ENCODE measurements at places on chromosomes 12 and 14.

- DNase-seq, result no peak
These were observed 11.7 kb upstream of the RAB3IP start for GRCh38 chr12:69726922-69727321.

GRCh38 chr12:64099397-64099796 lies 122.7 kb downstream of the KICS2 start:
- DNase-seq, result no peak

DNA sequence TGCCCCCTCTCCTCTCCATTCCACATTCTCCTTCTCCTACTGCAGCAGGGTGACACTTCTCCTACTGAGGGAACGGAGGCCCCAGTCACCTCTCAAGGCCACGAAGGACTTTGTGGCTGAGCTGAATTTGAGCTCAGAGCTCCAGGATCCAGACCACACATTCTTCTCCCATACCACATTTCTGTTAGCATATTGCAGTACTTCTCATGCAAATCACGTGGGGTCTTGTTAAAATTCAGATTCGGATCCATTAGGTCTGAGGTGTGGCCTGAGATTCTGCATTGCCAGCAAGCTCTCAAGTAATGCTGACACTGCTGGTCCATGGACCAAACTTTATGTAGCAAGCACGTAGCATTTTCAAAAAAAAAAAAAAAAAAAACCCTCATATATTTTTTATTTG lies 9.6 kb upstream of the IFI27L2 start:
- DNase-seq, result no peak

DNA sequence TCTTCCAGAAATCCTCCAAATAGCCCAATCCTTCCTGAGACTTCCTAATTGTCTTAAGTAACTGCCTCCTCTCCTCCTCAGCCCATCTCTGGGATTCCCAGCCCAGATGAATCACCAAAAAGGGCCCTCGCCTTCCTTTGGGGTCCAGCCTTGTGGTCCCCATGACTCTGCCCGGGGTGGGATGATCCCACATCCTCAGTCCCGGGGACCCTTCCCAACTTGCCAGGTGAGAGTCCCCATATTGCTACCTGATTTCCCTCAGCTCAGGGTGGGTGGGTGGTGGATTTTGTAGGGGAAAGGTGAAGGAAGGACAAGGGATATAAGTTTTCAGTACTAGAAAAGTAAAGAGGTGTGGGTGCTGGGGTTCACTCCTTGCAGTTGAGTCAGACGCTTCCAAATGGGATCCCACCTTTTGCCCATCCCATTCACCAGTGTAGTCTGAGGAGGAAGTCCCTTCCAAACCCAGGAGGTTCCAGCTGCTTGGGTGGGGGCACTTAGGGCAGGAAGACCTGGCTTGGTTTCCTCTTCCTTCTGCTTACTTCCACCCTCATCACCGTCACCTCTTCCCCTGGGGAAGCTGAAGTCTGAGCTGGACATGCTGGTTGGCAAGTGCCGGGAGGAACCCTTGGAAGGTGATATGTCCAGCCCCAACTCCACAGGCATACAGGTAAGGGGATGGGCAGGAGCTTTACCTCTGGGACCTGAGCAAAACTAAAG lies 5.6 kb downstream of the GLI1 start:
- DNase-seq, result no peak

- no peak for DNase-seq
These were observed 968 bp upstream of the ARID4A start for GRCh38 chr14:58297412-58297761.

DNA sequence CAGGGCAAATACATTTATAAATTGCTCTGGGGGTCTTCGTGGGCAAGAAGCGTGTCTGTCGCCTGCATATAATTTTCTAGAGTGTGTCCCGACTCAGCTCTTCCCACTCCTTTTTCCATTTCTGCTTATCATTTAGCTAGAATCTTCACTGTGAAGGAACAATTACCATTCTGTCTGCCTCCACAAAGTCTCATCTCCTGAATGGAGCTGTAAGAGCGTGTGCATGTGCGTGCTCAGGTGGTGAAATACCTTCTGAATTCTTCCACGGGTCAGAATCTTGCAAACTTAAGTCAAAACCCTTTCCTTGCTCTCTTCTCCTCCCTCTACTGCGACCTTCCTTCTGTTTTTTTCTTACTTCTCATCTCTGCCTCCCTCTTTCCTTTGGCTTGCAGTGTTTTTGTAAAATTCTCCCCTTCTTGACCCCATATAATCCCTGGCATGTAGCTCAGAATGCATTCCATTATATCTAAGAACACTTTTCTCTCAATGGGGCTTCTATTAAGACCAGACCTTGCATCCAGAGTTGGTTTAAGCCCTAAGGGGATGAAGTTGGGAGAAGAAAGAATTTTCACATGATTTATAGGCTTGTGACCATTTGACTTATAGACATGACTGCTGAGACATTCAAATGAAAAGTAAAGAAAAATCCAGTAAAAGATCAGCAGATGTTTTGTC lies 25.0 kb upstream of the GSG1 start:
- no peak for DNase-seq

- no peak for DNase-seq
These were observed 89.8 kb downstream of the RERG start for GRCh38 chr12:15131431-15131830.

GRCh38 chr14:28999656-29000055 lies 233.1 kb downstream of the FOXG1 start:
- DNase-seq, result no peak

DNA sequence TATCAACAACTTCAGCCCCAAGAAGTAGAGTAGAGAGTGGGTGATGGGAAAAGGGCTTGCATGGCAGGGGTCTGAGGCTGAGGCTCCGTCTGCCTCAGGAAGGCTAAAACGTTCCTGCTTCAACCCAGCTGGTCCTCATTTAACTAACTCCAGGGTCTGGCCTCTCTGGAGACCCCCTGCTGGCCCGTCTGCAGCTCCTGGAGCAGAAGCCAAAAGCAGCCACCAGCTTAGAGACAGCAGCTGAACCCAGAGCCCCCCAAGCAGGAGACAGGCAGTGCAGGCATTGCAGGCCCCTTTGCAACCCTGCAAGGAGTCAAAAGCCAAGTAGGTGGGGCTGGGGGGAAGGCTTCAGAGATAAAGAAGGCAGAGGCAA lies 25.1 kb upstream of the LTBP2 start:
- no peak for DNase-seq

- no peak for DNase-seq
These were observed 1.4 kb upstream of the FBXL14 start for GRCh38 chr12:1595690-1596347.

DNA sequence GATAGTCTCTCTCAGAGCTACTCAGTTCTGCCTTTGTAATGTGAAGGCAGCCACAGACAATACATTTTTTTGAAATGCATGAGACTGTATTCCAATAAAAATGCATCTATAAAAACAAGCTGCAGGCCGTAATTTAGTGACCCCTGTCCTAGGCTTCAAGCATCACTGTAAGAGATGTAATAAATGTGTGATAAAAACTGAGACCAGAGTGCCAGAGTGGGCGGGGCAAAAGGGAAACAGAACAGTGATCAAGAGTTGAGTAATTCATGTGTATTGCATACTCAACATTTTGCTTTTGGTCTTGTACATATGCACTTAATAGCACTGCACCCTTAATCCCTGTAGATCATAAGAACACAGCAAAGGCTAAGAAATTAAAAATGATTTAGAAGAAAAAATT lies 743.5 kb downstream of the DIO2 start:
- no peak for DNase-seq

- no peak for DNase-seq
These were observed 3.1 kb downstream of the NUMB start for GRCh38 chr14:73455294-73455693.

DNA sequence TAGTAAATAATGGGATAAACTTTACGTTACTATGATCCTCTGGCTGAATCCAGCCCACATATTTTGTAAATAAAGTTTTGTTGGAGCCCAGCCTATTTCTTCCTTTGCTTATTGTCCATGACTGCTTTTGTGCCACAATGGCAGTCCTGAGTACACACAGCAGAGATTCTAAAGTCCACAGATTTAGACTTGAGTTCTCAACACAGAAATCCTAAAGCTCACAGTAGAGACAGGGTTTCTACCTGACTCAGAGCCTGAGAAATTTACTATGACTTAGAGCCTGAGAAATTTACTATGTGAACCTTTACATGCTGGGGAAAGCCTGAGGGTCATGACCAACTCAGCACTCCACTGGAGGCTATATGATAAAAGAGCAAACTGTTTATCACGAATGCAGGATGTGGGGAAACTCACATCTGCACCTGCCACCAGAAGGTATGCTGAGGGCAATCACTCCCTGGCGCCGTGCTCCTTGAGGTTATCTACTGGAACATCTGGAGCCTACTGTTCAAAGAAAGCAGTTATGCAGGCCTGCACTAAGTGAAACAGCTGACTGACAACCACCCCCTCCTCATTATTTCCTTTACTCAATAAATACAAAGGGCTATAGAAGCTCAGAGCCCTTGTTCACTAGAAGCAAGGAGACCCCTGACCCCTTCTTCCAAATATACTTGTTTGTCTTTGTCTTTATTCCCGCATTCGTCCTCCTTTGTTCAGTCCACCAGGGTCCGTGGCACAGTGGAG lies 52.6 kb upstream of the BICD1 start:
- no peak for DNase-seq

GRCh38 chr14:85241022-85241855 lies 288.7 kb upstream of the FLRT2 start:
- no peak for DNase-seq

DNA sequence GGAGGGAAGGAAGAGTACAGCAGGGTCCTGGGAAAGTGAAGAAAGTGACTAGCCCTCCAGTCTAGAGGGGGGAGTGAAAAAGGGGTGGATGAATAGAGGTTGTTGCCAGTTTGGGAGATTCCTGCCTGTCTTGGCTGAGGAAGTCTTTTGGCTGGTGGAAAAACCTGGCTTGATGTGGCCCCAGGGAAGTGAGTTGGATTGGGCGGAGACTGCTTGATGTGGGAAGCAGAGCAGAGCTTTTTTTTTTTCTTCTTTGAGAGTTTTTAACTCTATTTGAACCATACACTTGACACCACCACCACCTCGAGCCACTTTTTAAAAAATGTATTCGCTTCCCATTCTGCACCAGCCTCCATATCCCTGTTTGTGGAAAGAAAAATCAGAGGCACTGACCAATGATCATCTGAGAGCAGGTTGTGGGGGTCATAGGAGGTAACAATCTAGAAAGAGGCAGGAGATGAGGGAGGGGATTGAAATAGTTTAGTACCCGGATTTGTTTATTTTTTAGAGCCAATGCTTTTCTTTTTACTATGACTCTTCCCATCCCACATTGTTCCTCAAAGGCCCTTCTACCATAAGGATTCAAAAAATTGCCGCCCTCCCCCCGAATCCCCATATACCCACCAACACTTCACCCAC lies 690 bp upstream of the DTX3 start:
- DNase-seq, result no peak

DNA sequence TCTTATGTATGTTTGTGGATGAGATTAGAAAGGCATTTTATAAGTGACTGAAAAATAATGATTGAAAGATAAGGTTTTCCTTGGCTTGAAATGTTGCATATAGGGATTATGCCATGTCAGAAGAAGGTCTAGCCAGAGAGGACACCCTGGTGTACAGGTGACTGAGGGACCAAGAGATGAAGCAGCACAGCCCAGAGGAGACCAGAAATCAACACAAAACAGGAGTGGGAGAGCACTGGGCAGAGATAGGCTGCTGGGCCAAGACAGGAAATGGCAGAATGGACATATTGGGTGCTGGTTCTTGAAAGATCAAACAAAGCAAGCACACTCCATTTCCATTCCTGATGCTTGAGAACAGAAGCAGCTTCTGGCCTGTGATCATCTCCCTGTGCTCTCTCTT lies 24.4 kb upstream of the FRMD6 start:
- DNase-seq, result no peak

- DNase-seq, result no peak
These were observed 16.5 kb downstream of the SLC15A4 start for GRCh38 chr12:128807161-128807724.

- no peak for DNase-seq
These were observed 253.7 kb downstream of the SLC6A15 start for GRCh38 chr12:84658877-84659276.

- no peak for DNase-seq
These were observed 403.1 kb downstream of the TMEM121 start for GRCh38 chr14:105929327-105930081.

GRCh38 chr14:86639146-86639545 lies 1109.2 kb downstream of the FLRT2 start:
- DNase-seq, result no peak

GRCh38 chr12:82479511-82479910 lies 121.2 kb downstream of the METTL25 start:
- no peak for DNase-seq

DNA sequence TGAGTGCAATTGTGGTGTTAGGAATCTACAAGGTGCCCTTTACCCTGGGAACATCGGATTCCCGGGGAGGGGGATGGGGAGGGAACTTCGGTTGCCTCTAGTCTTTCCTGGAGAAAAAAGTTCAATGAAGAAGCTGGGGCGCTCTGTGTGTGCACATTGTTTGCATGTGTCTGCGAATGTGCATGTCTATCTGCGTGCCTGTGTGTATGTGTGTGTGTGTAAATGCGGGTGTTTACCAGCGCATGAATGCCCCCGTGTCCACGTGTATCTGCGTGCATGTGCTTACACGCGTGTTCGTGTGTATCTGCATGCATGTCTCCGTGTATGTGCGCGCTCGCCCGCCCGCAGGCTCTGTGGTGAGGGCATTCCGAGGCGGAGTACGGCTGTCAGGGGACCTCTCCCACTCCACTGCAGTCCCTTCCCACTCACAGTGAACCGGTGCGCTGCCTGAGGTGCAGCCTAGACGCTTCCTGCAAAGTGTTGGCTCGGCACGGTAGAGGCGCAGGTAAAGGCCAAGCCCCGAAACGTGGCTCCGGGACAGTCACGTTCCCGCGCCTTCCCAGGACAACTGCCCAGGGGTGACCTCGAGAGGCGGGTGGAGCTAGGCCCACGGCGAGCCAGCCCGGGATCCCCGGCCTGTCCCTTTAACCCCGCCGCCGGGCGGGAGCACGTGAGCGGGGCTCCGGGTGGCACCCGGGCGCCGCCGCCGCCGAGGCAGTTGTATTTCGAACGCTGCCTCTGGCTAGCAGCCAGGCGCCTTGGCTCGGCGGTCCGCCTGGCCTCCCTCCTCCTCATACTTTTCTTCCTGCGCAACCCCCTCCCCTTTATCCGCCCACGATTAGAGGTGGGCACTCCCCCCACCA lies 539 bp upstream of the HMGA2 start:
- no peak for DNase-seq

DNA sequence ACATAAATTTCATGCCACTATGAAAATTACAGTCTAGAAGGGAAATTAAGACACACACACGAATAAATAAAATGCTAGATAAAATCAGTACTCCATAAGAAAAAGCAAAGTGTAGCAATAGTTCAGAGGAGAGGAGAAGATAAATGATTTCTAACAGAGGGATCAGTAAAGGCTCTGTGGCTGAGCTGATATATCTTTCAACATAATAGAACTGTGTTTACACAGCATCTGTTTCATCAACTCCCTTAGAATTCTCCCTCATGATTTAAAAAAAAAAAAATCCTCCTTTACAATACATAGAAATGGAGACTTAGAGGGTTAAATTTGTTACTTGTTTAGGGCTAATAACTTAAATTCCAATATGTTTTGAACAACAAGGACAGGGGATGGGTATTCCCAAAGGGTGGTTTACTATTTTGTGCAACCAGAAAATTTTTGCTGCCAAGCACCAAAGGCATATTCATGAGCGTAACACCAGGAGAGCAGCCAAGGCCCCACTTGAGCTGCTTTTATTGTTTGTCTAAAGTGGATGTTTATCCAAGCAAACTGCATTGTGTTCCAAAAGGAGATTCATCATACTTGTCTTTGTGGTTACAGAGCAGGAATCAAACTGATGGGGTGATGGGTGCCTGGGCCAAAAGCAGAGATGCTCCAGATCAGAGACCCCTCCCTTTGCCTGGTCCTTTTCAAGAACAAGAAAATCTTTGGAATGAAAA lies 162.7 kb downstream of the BMP4 start:
- DNase-seq, result no peak

GRCh38 chr14:103395244-103395643 lies 10.0 kb downstream of the MARK3 start:
- no peak for DNase-seq

All from T-helper 17 cell (primary cell).